ENCODE measurements at places on chromosomes 4 and X.
A peak's percentile ranks its signal among the peaks of the same experiment; 100 is the strongest.

DNA sequence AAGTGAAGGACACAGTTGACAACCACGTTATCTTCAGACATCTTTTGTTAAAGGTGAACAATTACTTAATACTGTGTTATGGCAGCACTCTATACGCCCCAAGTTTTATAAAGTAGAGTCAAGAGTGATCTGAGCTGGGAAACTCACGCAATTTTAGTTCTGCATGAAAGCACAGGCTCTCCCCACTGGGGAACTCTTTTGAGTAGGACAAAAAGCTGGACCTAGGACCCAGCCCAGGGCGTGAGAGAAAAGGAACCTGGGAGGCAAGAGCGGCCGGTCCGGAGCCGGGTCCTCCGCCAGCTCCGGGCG lies 152.6 kb upstream of the SLC4A4 start:
- DNase-seq: no peak

DNA sequence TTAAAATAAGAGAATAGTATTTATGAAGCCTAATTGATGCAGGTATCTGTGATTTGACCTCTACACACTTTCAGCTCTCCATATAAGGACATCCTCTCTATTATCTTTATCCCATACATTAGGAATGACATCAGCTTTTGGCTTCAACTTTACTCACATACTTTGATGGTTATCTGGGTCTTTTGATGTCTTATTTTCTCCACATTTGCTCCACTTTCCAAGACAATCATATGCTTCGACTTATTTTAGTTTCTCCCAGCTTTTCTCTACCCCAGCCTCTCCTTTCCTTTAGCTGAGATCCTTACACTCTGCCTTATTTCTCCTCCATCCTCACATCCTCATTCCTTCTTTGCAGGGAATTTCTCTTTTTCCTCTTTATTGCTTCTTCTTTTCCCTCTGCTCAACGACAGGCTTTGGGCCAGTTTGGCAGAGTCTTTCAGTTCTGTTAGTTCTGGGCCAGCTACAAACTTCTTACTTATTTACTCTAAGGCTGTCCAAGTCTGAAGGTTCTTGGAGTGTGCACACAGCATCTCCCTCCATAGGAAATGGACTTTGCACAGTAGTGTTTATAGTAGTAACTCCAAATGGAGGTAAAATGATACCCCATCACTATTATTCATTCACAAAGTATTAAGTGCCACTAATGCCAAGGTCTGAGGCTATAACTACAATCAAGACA lies 50.5 kb downstream of the SLC4A4 start:
- peak; percentile 67 for DNase-seq

- peak; percentile 71 for DNase-seq
Observed at GRCh38 chr4:177427192-177427591, 15.0 kb downstream of the AGA start.

- DNase-seq: peak; percentile 27
Observed at GRCh38 chr4:6331018-6331417, 61.4 kb downstream of the WFS1 start.

DNA sequence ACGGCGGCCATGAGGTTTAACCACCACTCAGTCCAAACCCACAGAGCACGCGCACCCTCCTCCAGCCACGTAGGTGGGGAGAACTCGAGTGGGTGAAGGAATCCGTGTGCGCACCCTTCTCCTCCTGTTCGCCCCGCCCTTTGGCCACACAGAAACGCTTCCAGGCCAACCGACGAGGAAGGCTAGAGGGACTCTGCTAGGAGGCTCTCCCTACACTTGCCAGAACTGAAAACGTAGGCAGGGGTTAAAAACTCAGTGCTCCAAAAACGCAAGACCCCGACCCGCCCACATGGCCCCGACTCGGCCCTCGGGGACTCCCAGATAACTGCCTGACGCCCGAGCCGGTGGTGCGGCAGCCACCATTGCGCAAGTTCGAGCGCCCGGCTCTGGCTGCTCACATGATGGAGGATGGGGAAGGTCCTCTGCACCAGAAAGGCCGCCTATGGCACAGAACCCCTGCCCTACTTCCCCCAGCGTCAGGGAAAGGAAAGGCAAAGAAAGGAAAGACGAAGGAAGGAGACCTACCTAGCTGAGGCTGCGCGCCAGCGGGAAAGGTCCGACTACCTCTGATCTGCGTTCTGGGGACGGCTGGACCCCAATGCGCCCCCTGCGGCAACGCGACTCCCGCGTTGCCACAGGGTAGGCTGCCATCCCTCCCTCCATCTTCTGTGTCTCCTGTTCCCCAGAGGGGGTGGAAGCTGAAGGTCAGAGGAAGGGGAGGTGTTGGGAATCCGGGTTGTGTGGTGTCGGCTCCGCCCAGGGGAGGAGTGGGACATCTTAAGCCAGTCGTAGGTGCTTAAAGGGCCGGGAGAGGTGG lies 201.9 kb upstream of the AGTR2 start:
- peak; percentile 48 for DNase-seq

GRCh38 chr4:115664285-115664684 lies 550.9 kb upstream of the NDST4 start:
- DNase-seq: no peak

DNA sequence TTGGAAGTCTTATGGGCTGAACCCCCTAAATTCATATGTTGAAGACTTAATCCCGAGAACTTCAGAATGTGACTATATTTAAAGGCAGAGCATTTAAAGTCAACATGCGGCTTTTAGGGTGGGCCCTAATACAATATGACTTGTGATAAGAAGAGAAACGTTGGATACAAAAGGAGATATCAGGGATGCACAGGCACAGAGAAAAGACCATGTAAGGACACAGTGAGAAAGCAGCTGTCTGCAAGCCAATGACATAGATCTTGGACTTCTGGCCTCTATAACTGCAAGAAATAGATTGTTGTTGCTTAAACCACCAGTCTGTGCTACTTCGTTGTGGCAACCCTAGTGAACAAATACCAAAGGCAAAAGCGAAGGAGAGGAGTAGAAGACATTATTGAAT lies 42.2 kb downstream of the GABRG1 start:
- no peak for DNase-seq

DNA sequence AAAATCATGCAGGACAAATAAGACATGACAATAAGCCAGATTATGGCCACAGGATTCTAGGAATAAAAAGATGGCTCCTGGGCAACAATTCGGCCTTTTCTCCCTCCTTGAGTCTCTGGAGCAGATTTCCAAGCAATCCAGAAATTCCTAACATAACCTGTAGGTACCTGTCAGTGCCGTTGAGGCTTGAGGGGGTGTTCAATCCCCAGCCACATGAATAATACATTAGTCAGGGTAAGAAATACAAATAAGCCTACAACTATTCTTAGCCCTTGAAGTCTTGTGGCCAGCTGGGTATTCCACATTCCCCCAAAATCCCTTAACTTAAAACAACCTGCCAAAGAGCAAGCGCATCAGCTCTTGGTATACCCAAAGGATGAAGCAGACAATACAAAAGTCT lies 9.7 kb downstream of the CXorf38 start:
- DNase-seq: no peak

- no peak for DNase-seq
Observed at GRCh38 chr4:138407329-138407728, 165.2 kb upstream of the SLC7A11 start.

DNA sequence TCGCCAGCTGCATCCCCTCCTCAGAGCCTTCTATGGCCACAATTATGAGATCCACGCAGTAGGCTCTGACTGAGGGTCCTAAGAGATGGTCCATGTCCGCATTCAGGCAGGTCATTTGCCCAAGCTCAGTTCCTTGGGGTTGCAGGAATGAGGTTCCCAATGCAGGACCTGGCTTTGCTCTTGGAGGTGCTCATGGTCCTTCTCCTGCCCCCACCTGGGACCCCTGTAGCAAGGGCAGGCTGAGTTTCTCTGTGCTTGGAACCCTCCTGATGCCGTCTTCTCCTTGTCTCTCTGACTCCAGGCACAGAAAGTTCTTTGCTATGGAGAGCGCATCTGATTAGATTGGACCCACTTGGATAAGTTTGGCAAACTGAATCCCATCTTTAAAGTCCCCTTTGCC lies 16.5 kb upstream of the SHOX start:
- no peak for DNase-seq

DNA sequence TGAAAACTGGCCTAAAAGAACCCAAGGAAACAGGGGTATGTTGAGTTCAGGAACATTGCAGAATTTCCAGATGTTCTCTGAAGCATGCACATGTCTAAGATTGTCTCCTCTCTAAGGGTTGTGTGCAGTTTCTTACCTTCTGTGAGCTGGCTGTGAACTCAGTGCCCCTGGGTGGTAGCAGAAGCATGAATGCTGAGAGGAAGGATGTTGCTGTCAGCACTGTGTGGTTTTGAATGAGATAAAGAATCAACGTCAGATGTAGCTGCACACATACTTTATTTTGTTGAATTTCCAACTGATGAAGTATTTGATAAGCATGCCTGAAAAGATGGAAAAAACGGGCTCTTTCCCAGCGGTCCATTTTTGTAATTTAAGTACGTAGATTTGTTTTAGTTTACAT lies 23.8 kb upstream of the CD38 start:
- peak; percentile 71 for DNase-seq

DNA sequence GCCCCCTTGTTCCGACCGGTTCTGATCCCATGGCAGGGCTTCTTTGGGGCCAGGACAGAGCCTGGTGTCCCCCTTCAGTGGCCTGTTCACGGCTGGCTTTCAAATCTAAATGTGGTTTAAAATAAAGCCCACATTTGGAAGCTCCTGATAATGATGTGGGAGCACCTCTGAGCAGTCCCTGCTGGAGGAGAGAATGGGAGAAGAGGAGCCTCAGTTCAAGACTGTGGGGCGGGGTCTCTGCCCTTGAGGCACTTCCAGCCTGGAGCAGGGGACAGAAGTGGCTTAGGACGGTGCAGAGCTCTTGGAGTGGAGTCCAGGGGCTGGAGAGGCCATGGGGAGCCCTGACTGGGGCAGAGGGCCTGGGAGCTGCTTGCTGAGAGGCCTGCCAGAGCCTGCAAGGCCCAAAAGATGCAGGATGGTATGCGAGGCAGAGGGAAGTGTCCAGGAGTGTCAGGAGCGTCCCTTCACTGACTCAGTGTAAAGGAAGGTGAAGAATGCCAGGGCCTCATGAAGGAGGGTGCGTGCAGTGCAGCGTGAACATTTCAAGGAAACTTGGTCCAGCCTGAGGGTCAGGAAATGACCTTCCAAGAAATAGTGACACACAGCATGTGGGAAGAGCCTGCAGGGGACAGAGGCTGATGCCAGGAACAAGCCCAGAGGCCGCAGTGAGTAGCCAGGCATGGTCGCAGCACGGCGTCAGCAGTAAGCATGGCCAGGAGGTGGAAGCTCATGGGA lies 21.1 kb upstream of the TADA2B start:
- peak; percentile 99 for DNase-seq

- no peak for DNase-seq
Observed at GRCh38 chr4:169723207-169723965, 34.4 kb downstream of the HPF1 start.

- DNase-seq: no peak
Observed at GRCh38 chr4:88582493-88582892, 9.8 kb upstream of the HERC3 start.

DNA sequence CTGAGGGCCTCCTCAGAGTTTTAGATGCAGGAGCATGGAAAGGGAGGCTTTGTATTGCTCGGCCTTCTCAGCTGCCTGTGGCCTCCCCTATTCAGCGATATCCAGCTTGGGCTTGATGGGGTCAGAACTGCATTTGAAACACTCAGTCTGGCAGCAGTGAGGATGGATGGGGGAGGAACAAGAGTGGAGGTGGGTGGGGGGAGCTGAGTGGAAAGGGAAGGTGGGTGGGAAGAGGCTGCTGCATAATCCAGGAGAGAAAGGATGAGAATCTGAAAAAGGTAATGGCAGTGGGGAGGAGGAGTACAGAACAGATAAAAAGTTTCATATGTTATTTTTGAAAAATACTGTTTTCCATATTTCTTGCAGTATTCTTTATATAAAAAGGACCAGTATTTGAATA lies 202.7 kb downstream of the SLC4A4 start:
- DNase-seq: no peak

- DNase-seq: no peak
Observed at GRCh38 chr4:81688085-81688484, 216.4 kb upstream of the RASGEF1B start.

DNA sequence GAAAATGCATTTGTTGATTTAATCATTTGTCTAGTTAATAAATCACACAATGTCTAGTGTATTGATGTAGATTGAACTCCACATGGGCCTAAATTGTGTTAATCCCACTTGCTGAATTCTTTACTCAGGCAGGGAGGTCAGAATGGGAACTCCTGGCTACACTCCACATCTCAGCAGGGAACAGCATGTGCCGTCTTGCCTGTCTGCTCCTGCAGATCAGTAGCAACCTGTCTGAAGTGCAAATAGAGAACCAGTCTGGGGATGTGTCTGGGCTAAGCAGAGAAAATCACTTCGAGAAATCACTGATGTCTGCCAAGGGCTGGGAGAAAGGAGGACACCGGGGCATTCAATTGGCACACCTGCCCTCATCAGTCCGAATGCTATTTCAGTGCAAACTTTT lies 16.5 kb upstream of the MXRA5 start:
- no peak for DNase-seq

DNA sequence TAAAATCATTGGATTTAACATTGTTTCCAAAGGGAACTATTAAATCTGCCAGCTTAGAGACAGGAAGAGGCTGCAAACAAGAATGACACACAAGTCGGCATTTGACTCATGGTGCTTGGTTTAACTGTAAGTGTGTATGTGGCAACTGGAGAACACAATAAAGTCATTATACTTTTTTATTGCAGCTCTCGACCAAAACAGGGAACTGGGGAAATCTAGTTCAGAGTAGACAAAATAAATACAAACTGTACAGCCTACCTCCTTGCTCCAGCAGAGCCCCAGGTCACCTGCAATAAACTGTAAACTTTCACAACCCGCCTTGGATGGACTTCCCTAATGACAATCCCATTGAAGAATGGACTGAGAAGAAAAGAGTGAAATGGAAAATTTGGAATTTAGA lies 24.0 kb downstream of the NPY5R start:
- no peak for DNase-seq

DNA sequence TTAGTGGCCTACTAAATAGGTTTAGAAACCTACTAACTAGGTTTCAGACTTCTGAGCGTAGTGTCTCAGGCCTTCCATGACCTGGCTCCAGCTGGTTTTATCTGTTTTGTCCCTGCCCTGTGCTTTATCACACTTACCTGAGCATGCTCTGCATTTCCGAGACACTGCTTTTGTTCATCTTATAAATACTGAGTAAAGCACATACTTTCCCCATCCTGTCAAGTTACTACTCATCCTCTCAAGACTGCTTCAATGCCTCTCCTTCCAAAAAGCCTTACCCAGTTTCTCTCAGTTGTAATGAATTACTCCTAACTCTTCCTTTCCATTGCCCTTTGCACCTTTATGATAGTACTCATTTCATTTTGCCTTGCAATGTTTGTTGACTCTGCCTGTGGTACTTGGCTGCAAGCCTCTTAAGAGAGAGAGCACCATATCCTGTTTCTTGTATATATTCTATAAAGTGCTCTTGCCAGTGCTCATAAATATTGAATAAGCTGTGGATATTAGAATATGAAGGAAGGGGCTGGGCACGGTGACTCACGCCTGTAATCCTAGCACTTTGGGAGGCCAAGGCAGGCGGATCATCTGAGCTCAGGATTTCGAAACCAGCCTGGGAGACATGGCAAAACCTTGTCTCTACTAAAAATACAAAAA lies 34.4 kb downstream of the SLAIN2 start:
- DNase-seq: peak; percentile 93

DNA sequence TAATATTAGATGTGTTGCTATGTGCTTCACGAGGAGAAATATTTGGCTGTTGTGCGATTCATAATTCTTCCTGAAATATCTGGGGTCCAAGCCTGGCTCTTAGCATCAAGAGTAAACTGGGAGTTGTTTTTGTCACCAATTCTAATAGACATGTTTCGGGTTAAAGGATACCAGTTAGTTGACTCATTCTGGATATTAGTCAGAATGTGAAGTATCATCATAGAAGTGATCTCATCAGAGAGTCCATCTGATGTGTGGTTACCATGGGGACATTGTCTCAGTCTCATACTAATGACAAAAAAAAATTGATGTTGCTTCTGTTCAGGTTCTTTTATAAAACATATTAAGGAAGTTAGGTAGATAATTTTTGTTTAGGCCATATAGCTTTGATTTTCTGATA lies 57.2 kb upstream of the MTMR1 start:
- DNase-seq: peak; percentile 71
